Tibial artery (tissue), 4 donors: ENCODE measurements at places on chromosomes 11 and 22.
A peak's percentile ranks its signal among the peaks of the same experiment; 100 is the strongest.

DNA sequence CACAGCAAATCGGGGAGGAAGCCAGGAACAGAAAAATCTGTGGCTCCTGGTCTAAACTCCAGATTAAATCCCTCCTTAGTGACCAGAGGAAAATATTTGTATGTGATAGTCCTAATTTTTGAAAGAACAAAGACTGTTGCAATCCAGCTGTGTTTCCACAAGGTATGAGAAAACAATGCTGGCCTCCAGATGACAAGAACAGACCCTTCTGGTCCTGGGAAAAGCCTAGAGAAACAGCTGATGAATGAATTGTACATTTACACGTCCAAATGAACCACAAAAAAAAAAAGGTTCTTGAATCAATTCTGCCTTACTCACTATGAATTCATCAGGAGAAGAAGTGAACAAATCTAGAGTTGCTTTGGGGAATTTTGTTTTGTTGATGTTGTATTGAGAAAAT is 63.7 kb downstream of the ETS1 start:
- H3K27me3 ChIP-seq = no peaks in the 10 kb centered on the region
- H3K36me3 ChIP-seq = no peaks in the 10 kb centered on the region
- peak overlapping the region; percentile 98 for H3K27ac ChIP-seq
- peaks cover 51% of the 10 kb centered on the region for H3K4me1 ChIP-seq
- no peak overlapping the region for H3K4me3 ChIP-seq

- H3K36me3 ChIP-seq = no peaks in the 10 kb centered on the region
- H3K4me1 ChIP-seq = peaks cover 29% of the 10 kb centered on the region
- H3K4me3 ChIP-seq = no peak overlapping the region
- H3K27ac ChIP-seq = peak overlapping the region; percentile 79
- H3K27me3 ChIP-seq = no peaks in the 10 kb centered on the region
Observed at GRCh38 chr11:78161962-78162371, 22.5 kb upstream of the ALG8 start.

- no peaks in the 10 kb centered on the region for H3K27me3 ChIP-seq
- peak; percentile 41 for DNase-seq
- no peak overlapping the region for H3K27ac ChIP-seq
- H3K4me1 ChIP-seq = no peaks in the 10 kb centered on the region
Observed at GRCh38 chr11:120801801-120802689, 221.9 kb upstream of the TBCEL start.

GRCh38 chr22:45964372-45964771 is 12.6 kb downstream of the WNT7B start:
- H3K4me1 ChIP-seq = no peaks in the 10 kb centered on the region
- H3K27me3 ChIP-seq = peaks cover 94% of the 10 kb centered on the region
- H3K27ac ChIP-seq = no peak overlapping the region
- H3K4me3 ChIP-seq = no peak overlapping the region

- H3K4me3 ChIP-seq = no peak within 1 kb of the TSS
- DNase-seq = no peak
- H3K27ac ChIP-seq = no peak within 1 kb of the TSS
Observed at GRCh38 chr11:6238902-6239301, at the start of gene CNGA4. Gene CNGA4, plus strand, starts transcription at chr11:6239089. Its CDS starts 118 bp downstream, at chr11:6239207.

- H3K4me3 ChIP-seq = no peak overlapping the region
- DNase-seq = no peak
- H3K36me3 ChIP-seq = no peaks in the 10 kb centered on the region
- no peaks in the 10 kb centered on the region for H3K4me1 ChIP-seq
- H3K27ac ChIP-seq = no peak overlapping the region
- no peaks in the 10 kb centered on the region for H3K27me3 ChIP-seq
Observed at GRCh38 chr11:108997826-108998225, 333.0 kb downstream of the DDX10 start.

- H3K4me3 ChIP-seq = no peak overlapping the region
- no peaks in the 10 kb centered on the region for H3K27me3 ChIP-seq
- no peak overlapping the region for H3K27ac ChIP-seq
- H3K4me1 ChIP-seq = no peaks in the 10 kb centered on the region
Observed at GRCh38 chr11:43834286-43834685, 46.3 kb upstream of the ALKBH3 start.

- peak overlapping the region; percentile 24 for H3K27ac ChIP-seq
- H3K27me3 ChIP-seq = no peaks in the 10 kb centered on the region
Observed at GRCh38 chr22:33851240-33851639, 69.0 kb downstream of the LARGE1 start.

GRCh38 chr22:35960854-35961253 is 67.8 kb downstream of the RBFOX2 start:
- H3K27ac ChIP-seq = peak overlapping the region; percentile 45
- no peak for DNase-seq
- H3K4me1 ChIP-seq = peaks cover 30% of the 10 kb centered on the region
- no peak overlapping the region for H3K4me3 ChIP-seq
- H3K36me3 ChIP-seq = no peaks in the 10 kb centered on the region
- no peaks in the 10 kb centered on the region for H3K27me3 ChIP-seq

DNA sequence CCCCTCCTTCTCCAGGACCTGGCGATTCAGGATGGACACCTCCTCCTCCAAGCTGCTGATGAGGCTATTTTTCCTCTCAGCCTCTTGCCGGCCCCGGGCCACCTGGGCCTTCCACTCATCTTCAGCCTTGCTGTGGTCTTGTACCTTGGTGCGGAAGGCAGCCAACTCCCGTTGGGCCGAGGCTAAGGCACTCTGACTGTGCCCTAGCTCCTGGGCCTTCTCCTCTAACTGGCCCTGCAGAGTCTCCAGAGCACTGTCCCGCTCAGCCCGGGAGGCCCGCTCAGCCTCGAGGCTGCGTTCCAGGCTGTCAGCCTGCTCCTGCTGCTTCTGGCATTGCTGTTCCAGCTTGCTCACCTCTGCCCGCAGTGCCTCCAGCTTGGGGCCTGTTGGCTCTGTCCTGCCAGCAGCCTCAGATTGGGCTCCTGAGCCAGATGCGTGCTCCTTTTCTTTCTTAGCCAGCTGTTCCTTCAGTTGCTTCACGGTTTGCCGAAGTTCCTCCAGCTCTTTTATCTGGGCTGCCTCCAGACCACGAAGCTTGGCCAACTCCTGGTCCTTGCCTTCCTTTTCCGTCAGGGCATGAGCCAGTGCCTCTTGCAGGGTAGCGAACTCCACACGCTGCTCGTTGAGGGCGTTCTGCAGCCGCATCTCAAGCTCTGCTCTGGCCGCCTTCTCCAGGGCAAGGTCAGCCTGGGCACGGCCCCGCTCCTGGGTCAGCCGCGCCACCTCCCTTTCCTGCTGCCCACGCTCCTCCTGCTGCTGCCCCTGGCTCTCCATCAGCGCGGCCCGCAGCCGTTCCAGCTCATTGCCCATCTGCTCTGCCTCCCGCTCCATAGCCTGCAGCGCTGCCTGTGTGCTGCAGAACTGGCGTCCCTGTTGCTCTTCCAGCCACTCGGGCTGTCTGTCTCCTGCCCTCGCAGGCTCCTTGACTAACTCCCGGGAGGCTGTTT is 15.3 kb downstream of the IL18BP start:
- H3K4me3 ChIP-seq = no peak overlapping the region
- H3K27me3 ChIP-seq = no peaks in the 10 kb centered on the region
- peaks cover 98% of the 10 kb centered on the region for H3K36me3 ChIP-seq
- peak overlapping the region; percentile 8 for H3K27ac ChIP-seq
- peaks cover 4% of the 10 kb centered on the region for H3K4me1 ChIP-seq

DNA sequence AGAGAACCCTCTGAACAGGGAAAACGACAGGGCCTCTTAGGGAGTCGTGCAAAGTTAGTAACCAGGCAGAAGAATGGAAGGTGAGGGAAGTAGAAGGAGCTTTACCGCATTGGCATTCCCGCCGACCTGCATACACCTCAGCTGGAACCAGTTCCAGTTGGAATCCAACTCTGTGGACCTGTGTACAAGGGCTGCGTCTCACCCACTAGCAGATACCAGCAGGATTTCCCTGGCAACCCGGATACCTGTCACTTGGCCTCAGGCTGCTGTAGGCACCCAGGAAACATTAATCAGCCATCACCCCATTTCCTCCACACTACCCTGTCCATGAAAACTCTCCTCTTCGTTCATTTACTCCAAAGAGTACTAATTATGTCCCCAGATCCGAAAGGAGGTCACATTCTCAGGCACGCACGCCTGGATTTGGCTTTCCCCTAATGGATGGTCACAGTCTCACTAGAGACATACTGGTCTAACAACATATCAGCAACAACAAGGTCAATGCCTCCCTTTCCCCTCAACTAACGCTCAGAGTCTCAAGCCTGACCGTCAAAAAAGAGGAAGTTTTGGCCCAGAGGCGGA is 842 bp downstream of the ARFGAP2 start:
- no peaks in the 10 kb centered on the region for H3K27me3 ChIP-seq
- peaks cover 65% of the 10 kb centered on the region for H3K36me3 ChIP-seq
- H3K4me1 ChIP-seq = peaks cover 59% of the 10 kb centered on the region
- H3K4me3 ChIP-seq = peak overlapping the region; percentile 99
- no peak for DNase-seq
- peak overlapping the region; percentile 92 for H3K27ac ChIP-seq

DNA sequence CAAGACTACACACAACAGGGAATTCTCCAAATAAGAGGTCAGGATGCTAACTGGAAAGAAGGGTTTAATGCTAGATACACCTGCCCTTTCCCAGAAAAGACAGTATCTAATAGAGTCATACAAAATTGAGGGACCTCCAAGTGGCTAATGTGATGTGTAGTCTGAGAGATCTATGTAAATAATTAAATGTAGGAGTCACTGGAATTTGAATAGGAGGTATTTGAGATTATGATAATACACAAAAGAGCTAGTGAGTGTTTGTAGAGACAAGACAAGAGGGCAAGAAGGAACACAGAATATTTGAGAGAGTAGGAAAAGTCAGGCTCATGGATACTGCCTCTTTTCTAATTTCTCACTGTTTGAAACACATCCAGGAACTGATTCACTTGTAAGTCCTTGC is 15.5 kb upstream of the INSC start:
- H3K27me3 ChIP-seq = no peaks in the 10 kb centered on the region
- H3K4me1 ChIP-seq = no peaks in the 10 kb centered on the region
- H3K36me3 ChIP-seq = no peaks in the 10 kb centered on the region
- H3K27ac ChIP-seq = no peak overlapping the region
- no peak for DNase-seq

DNA sequence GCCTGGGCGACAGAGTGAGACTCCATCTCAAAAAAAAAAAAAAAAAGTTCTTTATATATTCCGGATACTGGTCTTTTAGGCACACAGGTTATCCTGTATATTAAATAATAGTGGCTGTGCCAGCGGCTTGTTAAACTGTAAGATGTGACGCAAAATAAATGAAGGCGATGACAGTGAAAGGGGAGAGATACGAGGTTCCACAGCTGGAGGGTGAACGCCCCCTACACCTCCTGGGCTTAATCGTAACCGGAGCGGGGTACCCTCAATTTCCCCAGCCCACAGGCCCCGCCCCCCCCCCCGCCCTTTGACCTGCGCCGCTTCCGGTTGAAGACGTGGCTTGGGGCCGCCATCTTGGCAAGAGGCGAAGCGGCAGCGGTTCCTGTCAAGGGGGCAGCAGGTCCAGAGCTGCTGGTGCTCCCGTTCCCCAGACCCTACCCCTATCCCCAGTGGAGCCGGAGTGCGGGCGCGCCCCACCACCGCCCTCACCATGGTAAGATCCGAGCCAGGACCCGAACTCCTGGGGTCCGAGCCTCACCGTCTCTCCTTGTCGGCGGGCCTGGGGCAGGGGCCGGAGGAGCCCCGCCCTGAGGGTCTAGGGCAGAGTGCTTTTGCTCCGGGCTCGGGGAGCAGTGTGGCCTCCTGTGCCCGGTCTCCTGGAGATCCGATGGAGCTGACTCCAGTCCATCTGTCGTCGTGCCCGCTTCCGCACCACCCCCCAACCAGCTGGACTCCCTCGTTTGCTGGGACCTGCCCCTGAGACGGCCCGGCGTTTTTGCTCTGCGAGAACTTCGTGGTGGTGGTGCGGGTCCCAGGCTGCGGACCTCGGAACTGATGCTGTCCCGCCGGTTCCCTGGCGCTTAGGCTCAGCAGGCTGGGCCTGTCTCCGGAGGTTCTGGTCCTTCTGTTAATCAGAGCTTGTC is at the start of gene ARCN1:
TSS of gene ARCN1 (plus strand) at position 349 of the 920 bp plus-strand sequence. CDS start at position 488, 139 bp downstream.
- peak; percentile 90 for DNase-seq
- peak within 1 kb of the TSS; percentile 98 for H3K4me3 ChIP-seq
- no peaks in the 10 kb centered on the region for H3K27me3 ChIP-seq

- no peaks in the 10 kb centered on the region for H3K36me3 ChIP-seq
- H3K27ac ChIP-seq = no peak overlapping the region
- no peak for DNase-seq
- no peaks in the 10 kb centered on the region for H3K4me1 ChIP-seq
Observed at GRCh38 chr11:10042699-10043098, 251.3 kb downstream of the SBF2 start.

GRCh38 chr11:2519517-2519861 is 74.7 kb downstream of the KCNQ1 start:
- no peak for DNase-seq
- H3K4me3 ChIP-seq = no peak overlapping the region
- no peak overlapping the region for H3K27ac ChIP-seq
- no peaks in the 10 kb centered on the region for H3K27me3 ChIP-seq

GRCh38 chr11:67312187-67313021 is 9.1 kb downstream of the SSH3 start:
- no peak overlapping the region for H3K27ac ChIP-seq
- no peaks in the 10 kb centered on the region for H3K27me3 ChIP-seq
- peaks cover 47% of the 10 kb centered on the region for H3K36me3 ChIP-seq
- no peaks in the 10 kb centered on the region for H3K4me1 ChIP-seq
- DNase-seq = no peak

- DNase-seq = no peak
- H3K4me3 ChIP-seq = no peak overlapping the region
- H3K36me3 ChIP-seq = no peaks in the 10 kb centered on the region
- no peaks in the 10 kb centered on the region for H3K4me1 ChIP-seq
Observed at GRCh38 chr11:14237444-14237961, 121.5 kb downstream of the RRAS2 start.

DNA sequence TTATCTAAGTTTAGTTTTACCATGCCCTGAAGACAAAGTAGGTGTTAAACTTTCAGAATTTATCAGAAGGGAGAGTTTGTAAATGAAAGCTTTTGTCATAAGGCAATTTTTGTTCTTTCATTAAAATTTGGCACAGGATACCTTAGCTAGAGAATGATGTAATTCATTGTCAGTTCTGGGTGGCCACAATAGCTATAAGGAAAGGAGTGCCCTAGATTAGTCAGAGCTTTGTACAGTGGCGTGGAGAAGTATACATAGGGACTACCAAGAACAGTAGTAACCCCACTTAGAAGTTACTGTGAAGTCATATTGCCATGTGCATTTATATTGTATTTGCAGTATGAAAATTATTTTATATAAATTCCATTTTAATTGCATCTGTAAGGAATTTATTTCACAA is 126.3 kb upstream of the CARD18 start:
- no peaks in the 10 kb centered on the region for H3K4me1 ChIP-seq
- H3K4me3 ChIP-seq = no peak overlapping the region
- H3K27me3 ChIP-seq = no peaks in the 10 kb centered on the region
- no peak for DNase-seq
- H3K36me3 ChIP-seq = no peaks in the 10 kb centered on the region

GRCh38 chr11:35150454-35150853 is 11.5 kb downstream of the CD44 start:
- peak overlapping the region; percentile 19 for H3K27ac ChIP-seq
- H3K4me1 ChIP-seq = peaks cover 64% of the 10 kb centered on the region
- H3K27me3 ChIP-seq = no peaks in the 10 kb centered on the region

GRCh38 chr11:121669422-121669821 is 216.7 kb upstream of the SORL1-AS1 start:
- no peak for DNase-seq
- H3K4me3 ChIP-seq = no peak overlapping the region
- no peaks in the 10 kb centered on the region for H3K27me3 ChIP-seq
- no peaks in the 10 kb centered on the region for H3K36me3 ChIP-seq
- no peak overlapping the region for H3K27ac ChIP-seq

- H3K4me3 ChIP-seq = no peak overlapping the region
- H3K36me3 ChIP-seq = no peaks in the 10 kb centered on the region
- no peak for DNase-seq
- H3K27ac ChIP-seq = no peak overlapping the region
Observed at GRCh38 chr11:98895936-98896335, 124.8 kb upstream of the CNTN5 start.

- peaks cover 9% of the 10 kb centered on the region for H3K27me3 ChIP-seq
- DNase-seq = no peak
- no peaks in the 10 kb centered on the region for H3K36me3 ChIP-seq
- no peak overlapping the region for H3K4me3 ChIP-seq
Observed at GRCh38 chr11:134801570-134801969, 389.5 kb upstream of the B3GAT1 start.
